ENCODE measurements at places on chromosomes 11 and 22.

- DNase-seq = peak; percentile 37
These were observed 67.8 kb downstream of the CTTN start for GRCh38 chr11:70466154-70466553.

DNA sequence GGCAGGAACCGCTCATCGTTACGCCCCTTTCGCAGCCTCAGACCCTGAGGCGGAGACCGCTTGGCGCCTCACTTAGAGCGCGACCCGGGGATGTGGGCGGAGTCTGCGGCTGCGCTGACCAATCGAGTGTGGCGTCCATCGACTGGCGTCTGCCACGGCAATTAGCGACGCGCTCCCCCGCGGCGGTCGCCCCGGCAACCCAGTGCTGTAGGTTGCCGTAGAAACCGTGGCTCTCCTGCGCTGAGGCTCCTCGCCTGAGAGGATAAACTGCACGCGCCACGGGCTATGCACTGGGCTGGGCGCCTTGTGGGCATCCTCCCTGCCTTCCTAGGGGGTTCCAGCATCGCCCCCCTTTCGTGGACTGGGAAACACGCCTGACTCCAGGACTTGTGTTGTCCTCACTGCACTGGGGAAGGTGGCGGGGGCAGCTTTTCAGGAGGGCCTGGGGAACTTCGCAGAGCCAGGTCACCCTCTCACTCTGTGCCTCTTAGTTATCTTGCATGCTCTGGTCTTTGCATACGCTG lies 701 bp upstream of the P2RX6 start:
- DNase-seq = peak; percentile 77

GRCh38 chr11:69644071-69644961 lies 3.4 kb downstream of the CCND1 start:
- peak; percentile 30 for DNase-seq

GRCh38 chr11:623999-624704 lies 603 bp downstream of the CDHR5 start:
- peak; percentile 62 for DNase-seq

- no peak for DNase-seq
These were observed 58.4 kb downstream of the DGCR2 start for GRCh38 chr22:19063581-19064353.

- DNase-seq = no peak
These were observed 13.7 kb upstream of the KDM4E start for GRCh38 chr11:95011376-95011775.
